AG04450 (cell line): ENCODE measurements at places on chromosomes 11 and 22.

DNA sequence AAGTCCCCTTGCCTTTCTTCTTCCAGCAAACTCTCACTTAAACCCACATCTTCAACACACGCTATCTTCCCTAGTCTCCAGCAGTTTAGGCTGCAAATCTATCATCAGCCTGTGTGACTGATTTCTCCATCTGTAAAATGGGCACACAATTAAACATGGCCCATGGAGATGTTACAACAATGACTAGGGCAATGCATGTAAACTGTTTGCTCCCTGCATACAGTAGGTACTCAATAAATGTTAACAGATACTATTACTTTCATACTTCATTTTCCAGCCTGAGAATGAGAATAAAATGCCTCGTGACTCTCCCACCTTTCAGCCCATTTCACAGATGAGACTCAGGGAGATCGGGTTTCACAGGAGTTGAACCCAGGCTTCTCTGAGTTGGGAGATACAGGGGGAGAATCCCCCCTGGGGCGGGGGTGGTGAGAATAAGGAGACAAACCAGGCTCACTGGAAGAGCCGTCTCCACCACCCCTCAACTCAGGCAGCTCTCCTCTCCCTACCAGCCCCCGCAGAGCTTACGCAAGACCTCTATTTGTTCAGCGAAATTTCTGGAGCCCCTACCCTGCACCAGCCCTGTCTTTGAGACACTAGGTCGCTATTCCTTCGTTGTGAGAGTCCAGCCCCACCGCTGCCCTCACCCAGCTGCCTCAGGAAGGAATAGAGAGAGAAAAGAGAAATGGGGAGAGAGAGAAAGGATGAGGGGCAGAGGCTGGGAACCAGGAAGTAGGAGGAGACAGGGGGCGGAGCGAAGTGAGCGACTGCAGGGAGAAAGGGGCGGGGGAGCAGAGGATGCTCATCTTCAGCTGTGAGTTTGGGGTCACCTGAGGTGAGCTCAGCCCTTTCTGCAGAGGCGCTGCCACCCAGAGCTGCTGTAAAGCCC, 42.1 kb upstream of the KLHL35 start:
- DNase-seq, result no peak

DNA sequence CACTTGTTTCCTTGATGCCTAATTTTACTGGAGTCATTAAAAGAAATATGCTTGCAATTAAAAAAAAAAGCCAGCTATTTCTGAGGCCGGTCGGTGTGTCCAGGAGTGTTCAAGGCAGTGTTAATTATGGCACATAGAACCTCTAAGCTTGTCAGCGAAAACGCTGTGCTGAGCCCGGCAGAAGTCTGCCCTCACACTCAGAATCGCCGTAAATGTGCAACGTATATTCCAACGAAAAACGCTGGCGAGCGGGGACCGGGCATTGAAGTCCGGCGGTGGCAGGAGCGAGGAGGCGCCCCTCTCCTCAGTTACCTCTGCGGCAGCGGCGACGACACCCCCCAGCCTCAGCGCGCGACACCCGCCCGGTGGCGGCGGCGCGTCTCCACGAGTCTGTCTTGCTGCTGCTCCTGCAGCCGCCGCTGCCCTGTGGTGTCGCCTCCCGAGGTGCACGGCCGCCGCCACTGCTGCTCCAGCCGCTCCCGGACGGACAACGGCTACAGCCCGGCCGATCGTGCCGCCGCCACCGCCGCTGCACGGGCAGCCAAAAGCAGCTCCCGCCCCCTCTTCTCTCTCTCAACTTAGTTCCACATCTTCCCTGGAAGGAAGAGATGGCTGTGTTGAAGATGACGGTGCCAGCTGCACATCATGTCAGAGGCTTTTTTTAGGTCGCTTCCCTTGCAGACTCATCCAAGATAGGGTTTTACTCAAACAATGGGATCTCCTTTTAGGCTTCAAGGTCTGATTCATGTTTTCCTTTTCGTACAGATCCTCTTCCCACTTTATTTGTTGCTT, 56.0 kb downstream of the JAM3 start:
- no peak for DNase-seq

- no peak for DNase-seq
Observed at GRCh38 chr11:100336873-100337272, 350.2 kb upstream of the ARHGAP42 start.

GRCh38 chr22:47394504-47395440, 632.3 kb downstream of the TBC1D22A start:
- no peak for DNase-seq

DNA sequence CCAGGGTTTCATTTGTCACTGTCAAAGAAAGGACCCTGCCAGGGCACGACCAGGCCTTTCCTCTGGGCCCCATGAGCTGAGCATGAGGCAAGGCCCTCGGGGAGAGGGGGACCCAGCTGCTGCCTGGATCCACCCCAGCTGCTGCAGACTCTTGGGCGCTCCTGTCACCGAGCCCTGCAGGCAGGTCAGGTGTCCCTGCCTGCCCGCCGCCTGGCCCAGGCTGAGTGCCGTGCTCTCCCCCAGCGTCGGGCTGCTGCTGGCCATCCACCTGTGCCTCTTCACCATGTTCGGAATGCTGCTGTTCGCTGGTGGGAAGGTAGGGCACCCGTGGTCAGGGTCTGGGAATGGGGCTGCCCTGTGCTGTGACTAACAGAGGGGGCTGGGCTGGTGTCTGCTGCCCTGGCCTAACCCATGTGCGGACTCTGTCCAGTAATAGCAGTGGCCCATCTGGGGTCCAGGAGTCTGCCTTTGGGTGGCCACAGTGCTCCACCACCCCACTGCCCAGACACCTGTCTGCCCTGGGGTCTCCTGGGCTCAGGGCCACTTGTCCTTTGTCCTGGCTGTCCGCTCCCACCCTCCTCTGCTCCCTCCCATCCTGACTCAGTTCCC, 15.0 kb downstream of the TPCN2 start:
- no peak for DNase-seq

DNA sequence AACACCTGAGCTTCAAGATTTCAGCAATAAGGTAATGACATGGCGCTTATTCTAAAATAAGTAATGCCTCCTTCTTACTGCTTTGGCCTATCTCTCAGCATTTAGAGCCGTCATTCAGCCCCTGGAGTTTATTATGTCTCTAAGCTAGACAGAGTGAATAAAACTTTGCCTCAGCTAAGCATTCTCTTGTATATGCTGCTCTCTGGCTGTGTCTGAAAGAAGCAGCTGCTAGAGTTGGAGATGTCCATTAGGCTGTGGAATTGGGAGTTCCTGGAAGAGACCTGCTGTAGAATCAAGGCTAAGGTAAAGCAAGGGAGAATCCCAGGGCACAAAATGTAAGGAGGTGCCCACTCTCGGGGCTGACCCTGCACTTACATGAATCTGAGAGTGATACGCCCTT, 35.5 kb upstream of the TTC12 start:
- DNase-seq, result no peak

GRCh38 chr11:45142241-45143055, 4.0 kb upstream of the PRDM11 start:
- no peak for DNase-seq

- DNase-seq, result no peak
Observed at GRCh38 chr11:20910733-20911132, 241.3 kb downstream of the NELL1 start.

DNA sequence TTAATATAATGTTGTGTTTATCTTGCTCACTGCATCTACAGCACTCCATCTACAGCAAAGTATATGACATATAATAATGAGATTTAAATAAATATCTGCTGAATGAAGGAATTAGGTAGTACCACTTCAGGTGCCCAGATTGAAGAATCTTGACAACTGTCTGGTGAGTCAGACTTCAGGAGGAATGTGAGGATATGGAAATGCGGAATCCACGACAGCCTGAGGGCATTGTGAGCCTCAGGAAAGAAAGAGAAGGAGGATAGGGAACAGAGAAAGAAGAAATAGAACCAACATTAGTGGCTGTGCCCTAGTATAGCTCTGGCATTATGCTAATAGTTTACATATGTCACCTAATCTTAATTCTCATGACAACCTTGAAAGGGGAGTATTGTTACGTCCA, 304.4 kb downstream of the AASDHPPT start:
- DNase-seq, result no peak

DNA sequence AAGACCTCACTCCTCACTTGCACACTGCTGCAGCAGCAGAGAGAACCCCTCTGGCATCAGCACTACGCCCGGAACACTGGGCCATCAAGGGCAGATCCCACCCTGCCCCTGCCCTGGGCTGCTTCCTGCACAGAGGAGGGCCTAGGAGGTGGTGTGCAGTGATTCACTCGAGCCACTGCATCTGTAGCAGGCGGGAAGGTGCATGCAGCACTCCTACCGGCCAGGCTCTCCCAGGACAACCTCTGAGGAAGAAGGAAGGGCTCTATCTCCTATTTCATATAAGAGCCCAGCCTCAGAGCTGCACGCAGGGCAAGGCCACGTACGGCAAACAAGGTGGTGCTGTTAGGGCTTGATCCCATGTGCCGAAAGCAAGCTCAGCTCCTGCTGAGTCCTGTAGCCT, 14.2 kb downstream of the RANGAP1 start:
- no peak for DNase-seq

GRCh38 chr11:111422494-111423249, 43.6 kb upstream of the POU2AF1 start:
- no peak for DNase-seq

DNA sequence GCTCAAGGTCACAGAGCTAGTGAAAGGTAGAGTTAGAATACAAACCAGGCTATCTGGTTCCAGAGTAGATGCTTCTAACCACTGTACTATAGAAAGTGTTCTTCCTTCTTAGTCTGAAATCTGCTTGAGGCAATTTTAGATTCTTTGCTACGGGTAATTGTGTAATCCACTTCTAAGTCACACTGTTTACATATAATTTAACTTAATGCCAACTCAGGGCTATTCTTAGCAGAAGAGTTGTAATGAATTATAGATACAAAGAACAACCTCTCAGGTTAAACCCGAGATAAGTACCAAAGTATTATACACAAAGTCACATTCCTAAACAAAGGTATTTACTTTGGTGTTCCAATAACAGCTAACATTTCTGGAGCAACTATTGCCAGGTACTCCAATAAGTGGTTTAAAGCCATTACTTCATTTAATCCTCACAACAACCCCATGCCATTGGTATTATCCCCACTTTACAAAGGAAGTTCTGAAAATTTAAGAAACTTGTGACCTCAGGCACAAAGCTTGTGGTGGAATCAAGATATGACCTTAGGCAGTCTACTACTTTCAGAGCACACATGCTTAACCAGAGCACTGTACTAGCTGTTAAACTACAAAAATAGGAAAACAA, 31.1 kb upstream of the DDI1 start:
- DNase-seq, result no peak

DNA sequence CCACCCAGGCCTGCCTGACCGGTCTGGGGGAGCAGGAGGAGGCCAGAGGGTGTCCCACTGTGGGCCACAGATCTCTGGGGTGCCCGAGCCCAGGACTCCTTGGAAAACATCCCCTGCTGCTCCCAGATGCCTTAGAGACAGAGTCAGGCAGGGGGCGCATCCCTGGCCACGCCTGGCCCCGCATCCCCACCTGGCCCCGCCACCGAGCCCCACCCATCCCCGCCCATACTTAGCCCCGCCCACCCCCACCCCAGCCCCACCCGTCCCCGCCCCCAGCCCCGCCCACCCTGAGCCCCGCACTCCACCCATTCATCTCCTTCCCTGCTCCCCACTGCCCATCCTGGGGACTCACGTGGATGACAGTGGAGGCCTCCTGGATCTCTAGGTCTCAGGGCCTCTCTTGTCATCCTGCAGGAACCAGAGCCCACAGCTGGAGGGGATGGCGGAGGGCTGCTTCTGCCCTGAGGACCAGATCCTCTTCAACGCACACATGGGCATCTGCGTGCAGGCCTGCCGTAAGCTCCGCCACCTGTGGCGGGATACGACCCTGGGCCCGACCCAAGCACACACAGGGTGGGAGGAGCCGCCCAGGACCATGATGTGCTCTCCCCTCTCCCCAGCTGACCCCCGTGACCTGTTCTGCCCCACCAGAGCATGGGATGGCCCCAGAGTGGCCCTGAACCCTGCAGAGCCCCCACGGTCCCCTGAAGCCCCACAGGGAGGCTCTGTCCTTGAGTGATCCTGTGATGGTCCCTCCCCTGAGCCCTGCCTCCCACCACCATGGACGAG, 33.6 kb downstream of the MUC5B start:
- DNase-seq, result no peak

GRCh38 chr11:61352038-61352437, 9.6 kb downstream of the CYB561A3 start:
- no peak for DNase-seq

DNA sequence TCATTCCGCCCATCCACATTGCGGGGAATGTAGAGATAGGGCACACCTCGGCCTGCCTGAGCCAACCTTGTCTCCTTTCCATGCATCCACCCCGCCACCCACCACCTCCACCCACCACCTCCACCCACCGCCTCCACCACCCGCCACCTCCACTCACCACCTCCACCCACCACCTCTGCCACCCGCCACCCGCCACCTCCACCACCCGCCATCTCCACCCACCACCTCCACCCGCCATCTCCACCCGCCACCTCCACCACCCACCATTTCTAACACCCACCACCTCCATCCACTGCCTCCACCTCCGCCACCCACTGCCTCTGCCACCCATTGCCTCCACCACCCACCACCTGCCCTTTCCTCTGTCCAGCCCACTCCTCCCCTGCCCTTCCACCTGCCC, 78.4 kb downstream of the IGLL1 start:
- DNase-seq, result no peak

GRCh38 chr11:103988595-103988969, 47.9 kb upstream of the DDI1 start:
- DNase-seq, result peak; percentile 50

DNA sequence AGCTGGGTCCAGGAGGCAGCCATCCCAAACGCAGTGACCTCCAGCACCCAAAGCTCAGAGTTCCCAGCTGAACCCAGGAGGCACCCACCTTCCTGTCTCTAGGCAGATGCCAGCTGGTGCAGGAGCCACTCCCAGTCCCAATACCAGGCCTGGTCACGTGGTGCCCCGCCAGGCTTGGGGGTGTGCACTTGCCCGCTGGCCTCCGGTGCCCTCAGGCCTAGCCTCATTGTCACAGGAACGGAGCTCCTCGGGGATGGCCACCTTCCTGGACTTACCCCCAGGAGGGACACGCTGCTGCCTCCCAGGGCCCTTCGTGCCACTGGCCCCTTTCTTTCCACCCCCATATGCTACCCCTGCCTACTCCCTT, 4.6 kb downstream of the BID start:
- no peak for DNase-seq

DNA sequence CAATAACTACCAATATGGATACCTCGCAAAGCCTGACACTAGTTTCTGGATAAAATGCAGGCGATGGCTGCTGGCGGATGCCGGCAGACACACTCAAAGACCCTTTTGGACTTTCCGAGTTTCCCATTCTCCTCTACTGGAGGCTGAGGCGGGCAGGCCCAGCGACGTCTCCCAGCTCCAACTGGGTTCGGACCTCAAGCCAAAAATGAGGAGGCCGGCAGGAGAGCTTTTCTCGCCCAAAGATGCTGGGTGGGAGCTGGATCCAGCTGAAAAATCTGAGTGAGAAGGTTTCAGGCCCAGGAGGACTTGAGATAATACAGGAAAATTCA, 428 bp upstream of the FEZ1 start:
- DNase-seq, result no peak

GRCh38 chr11:15621565-15621964, 506.8 kb downstream of the INSC start:
- DNase-seq, result no peak

DNA sequence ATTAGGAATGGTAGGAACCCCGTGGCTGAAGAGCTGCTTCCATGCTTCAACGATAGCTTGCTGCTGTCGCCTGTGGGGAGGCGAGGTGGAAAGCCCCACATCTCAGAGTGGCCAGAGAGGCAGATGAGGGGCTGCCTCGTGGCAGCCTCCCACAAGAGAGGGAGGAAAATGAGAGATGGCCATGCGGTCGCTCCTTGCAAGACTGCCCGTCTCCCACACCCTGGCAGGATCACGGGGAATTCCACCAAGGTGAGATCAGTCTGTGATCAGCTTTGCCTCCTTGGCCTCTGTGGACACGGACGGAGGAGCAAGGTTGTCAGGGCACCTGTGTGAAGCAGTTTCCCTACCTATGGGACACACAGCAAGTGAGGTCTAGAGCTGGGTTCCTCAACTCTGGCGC, 3.0 kb downstream of the CRYBA4 start:
- DNase-seq, result no peak
